NCI-H146 (cell line): ENCODE measurements at places on chromosomes 11 and 22.

GRCh38 chr11:132528181-132528580 lies 1004.1 kb downstream of the OPCML start:
- DNase-seq, result no peak

DNA sequence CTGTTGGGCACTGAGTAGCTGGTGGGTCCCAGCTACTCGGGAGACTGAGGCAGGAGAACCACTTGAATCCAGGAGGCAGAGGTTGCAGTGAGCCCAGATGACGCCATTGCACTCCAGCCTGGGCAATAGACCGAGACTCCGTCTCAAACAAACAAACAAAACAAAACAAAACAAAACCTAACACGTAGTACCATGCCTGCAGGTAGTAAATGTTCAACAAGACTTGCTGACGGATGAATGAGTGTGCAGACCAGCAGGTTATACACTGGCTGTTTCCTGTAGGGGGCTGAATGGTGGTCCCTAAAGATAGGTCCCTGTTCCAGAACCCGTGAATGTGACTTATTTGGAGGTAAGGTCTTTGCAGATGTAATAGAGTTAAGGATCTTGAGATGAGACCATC lies 12.8 kb upstream of the MRGPRD start:
- no peak for DNase-seq

DNA sequence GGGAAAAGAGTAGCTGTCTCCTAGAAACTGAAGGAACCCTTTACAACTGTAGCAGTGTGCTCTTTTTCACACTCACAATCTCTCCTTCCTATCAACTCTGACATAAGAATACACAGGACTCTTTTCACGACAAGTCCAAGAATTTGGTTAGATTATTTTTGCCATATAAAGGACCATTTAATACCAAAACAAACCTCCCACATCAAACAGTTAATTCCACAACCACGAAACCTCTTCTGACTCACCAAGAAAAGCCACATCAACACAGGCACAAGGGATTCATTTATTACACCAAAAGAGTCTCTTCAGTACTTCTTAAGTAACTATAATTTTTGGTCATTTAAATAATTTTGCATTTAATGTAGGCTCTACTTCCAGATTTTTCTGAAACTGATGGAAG lies 222.6 kb upstream of the PITPNB start:
- DNase-seq, result no peak

DNA sequence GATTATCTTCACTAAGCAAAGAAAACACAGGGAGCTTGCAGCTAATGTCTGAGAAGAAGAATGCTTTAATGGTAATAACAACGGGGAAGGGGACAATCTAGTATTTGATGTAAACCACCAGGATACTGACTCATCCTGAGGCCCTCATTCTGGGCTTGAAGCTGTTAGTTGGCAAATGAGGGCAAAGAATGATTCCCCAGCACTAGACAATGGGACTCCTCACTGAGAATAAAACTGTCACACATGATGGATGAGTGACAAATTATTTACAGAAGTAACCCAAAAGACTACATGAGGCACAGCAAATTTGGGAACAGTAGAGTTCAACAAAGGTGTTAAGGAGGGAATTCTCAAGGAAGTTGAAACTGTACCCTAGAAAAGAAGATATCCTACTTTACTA lies 76.3 kb downstream of the FAM168A start:
- peak; percentile 56 for DNase-seq

DNA sequence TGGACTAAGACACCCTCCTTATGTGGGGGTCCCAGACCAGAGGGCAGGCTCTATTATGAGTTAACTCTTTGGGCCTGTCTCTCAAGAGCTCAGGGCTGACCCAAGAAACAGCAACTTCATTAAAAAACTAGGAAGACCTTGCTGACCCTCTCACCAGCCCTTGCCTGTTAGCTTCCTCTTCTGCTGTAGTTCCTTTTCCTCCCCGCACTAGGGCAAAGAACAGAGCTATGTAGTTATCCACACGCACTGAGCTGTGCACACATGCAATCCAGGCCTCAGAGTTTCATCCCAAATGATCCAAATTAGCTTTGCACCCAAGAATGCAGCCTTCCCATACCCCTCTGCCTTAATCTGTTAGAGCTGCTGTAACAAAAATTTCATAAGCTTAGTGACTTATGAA lies 539.6 kb upstream of the CADM1 start:
- no peak for DNase-seq
